Muscle of back (tissue), 13 donors: ENCODE measurements at places on chromosomes 12 and 14. TPM values are rescaled to one million over a fixed set of nuclear protein-coding genes. Genes with fewer than 3 reads are reported as not detected.

Gene CRACR2A
- 2.0 TPM for polyA plus RNA-seq

Gene KRT73
- 1.1 TPM for polyA plus RNA-seq

Gene TTC9
- polyA plus RNA-seq = 7.9 TPM

Gene ARHGAP9
- 3.5 TPM for polyA plus RNA-seq

Gene FOXN3
- polyA plus RNA-seq = 75.7 TPM

Gene GALNT6
- polyA plus RNA-seq = 0.75 TPM
